ENCODE measurements at places on chromosomes 11 and 22. TPM values are rescaled to one million over a fixed set of nuclear protein-coding genes. Genes with fewer than 3 reads are reported as not detected.
A peak's percentile ranks its signal among the peaks of the same experiment; 100 is the strongest.

- DNase-seq = no peak
- no peak overlapping the region for H3K4me3 ChIP-seq
- no peaks in the 10 kb centered on the region for H3K27me3 ChIP-seq
- H3K36me3 ChIP-seq = no peaks in the 10 kb centered on the region
- no peaks in the 10 kb centered on the region for H3K4me1 ChIP-seq
- H3K27ac ChIP-seq = no peak overlapping the region
Measured at GRCh38 chr11:44267750-44268613, 42.0 kb downstream of the ALX4 start.

DNA sequence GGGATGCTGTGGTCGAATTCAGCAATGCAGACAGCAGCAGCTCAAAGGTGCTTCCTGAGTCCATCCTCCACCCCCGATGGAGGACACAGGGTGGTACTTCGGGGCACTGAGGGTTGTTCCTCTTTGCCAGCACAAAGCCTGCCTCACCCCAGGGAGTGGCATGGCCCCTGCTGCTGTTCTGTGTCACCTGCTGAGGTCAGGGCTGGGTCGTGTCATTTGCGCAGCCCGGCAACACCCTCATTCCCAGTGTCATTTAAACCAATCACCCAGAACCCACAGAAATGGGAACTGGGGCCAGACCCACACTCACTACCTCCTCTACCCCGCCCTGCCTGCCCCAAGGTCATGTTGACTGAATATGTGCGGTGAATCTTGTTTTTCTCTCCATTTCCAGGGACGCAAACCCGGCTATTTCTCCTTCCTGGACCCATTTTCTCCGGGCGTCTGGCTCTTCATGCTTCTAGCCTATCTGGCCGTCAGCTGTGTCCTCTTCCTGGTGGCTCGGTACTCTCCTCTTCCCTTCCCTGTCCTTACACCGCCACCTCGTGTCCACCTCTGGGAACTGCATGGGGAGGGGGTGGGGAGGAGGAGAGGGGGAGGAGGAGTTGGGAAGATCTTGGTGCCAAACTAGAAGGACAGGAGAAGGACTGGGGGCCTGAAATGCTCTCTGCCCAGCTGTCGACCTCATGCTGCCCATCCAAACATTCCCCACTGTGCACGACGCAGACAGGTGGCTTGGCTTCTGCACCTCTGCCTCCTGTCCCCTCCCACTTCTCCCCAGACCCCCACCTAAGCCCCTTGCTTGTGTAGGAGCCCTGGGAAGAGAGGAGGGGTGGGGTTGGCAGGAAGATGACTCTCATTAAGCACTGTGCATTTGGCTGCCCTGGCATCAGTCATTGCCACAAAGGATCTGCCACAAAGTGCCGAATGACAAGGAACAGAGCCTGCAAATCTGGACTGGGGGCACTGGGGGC is 71.2 kb upstream of the TBCEL start:
- no peaks in the 10 kb centered on the region for H3K27me3 ChIP-seq
- H3K4me1 ChIP-seq = no peaks in the 10 kb centered on the region
- no peaks in the 10 kb centered on the region for H3K36me3 ChIP-seq
- no peak overlapping the region for H3K4me3 ChIP-seq
- peak; percentile 67 for DNase-seq

GRCh38 chr22:35736701-35737100 is 19.0 kb downstream of the APOL5 start:
- H3K4me1 ChIP-seq = no peaks in the 10 kb centered on the region
- no peak for DNase-seq
- H3K27me3 ChIP-seq = no peaks in the 10 kb centered on the region
- no peaks in the 10 kb centered on the region for H3K36me3 ChIP-seq
- H3K4me3 ChIP-seq = no peak overlapping the region
- no peak overlapping the region for H3K27ac ChIP-seq

The LRRC32 gene
- total RNA-seq = 15.4 TPM

The GPR83 gene
- total RNA-seq = not detected

The CSF2RB gene
- 3.5 TPM for total RNA-seq

The CCDC73 gene
- not detected for total RNA-seq
